ENCODE measurements at places on chromosomes 3 and 15.

DNA sequence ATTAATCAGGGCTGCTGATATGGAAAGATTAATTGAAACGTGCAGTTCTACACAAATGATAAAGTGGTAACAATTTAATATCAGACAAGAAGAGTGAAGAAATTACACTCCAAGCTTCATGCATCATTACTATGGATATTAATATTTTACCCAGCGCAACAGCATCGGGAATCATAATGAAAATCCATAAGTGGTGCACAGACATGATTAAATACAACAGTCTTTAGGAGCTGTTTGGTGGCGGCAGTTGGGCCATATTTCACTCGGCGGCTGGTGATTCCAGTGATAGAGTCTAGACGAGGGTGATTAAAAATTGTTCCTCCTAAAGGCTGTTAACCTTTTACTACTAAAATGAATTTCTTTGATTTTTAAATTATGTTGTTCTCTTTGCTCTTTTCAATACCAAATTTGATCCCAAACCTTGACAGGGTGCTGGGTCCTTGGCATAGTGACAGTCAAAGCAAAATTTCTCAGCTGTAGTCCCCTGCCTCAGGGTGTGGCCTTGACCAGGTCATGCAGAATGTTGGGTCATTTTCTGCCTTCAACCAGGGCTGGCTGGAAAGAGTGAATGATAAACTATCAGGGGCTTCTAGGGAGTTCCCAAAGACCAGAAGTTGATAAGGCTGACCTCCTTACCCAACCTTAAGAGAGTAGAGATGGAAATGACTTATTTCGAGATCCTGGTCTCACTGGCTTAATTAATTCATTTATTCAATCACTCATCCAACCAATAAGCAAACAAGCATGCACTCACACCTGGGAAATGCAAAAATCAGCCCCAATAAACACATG, 392.0 kb downstream of the IL20RB start:
- DNase-seq, result no peak
- no peaks in the 10 kb centered on the region for H3K27me3 ChIP-seq
- no peak overlapping the region for H3K4me3 ChIP-seq
- H3K36me3 ChIP-seq, result no peaks in the 10 kb centered on the region

DNA sequence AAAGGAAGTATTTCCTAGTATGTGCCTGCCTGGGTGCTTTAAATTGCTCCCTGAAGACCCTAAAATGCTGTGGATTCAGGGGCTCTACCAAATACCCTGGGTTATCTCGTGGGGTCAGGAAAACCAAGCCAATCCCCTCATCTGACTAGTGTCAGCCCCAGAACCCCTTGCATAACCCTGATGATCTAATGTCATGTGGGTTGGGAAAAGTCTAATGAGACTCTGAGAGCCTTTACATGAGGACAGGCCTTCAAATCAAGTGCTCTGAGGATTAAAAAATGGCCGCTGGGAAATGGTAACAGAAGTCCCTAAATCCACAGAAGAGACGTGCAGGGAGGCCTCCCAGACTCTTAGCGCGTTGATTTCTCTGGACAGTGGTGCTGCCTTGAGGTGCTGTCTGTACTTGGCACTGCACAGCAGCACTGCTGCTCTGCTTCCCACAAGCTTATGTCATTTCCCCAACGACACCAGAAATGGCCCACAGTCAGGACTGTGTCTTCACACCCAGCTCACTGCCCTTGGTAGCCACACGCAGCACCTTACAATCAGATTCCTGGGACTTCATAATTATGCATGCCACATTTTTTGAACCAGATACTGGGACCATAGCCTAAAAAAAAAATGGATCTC, 16.6 kb downstream of the EIF4E3 start:
- no peak overlapping the region for H3K27ac ChIP-seq
- DNase-seq, result no peak
- no peaks in the 10 kb centered on the region for H3K4me1 ChIP-seq

GRCh38 chr3:9238276-9238675, 11.2 kb downstream of the SRGAP3 start:
- DNase-seq, result no peak

- no peaks in the 10 kb centered on the region for H3K27me3 ChIP-seq
- H3K36me3 ChIP-seq, result no peaks in the 10 kb centered on the region
- H3K4me1 ChIP-seq, result no peaks in the 10 kb centered on the region
- DNase-seq, result no peak
Measured at GRCh38 chr3:31345581-31345980, 187.1 kb upstream of the STT3B start.

GRCh38 chr3:142926368-142926944, 37.0 kb downstream of the PAQR9 start:
- no peaks in the 10 kb centered on the region for H3K4me1 ChIP-seq
- no peak for DNase-seq
- no peak overlapping the region for H3K4me3 ChIP-seq
- no peaks in the 10 kb centered on the region for H3K27me3 ChIP-seq
- no peak overlapping the region for H3K27ac ChIP-seq

GRCh38 chr15:45456212-45457106, 66.1 kb downstream of the SLC30A4 start:
- DNase-seq, result peak; percentile 31
- no peaks in the 10 kb centered on the region for H3K27me3 ChIP-seq
- no peak overlapping the region for H3K4me3 ChIP-seq
- H3K4me1 ChIP-seq, result peaks cover 6% of the 10 kb centered on the region

GRCh38 chr3:79111375-79112052, 656.3 kb downstream of the ROBO1 start:
- DNase-seq, result no peak
- no peak overlapping the region for H3K4me3 ChIP-seq
- H3K27me3 ChIP-seq, result no peaks in the 10 kb centered on the region
- H3K4me1 ChIP-seq, result no peaks in the 10 kb centered on the region
